ENCODE measurements at places on chromosomes 5 and 9.

- DNase-seq, result no peak
Measured at GRCh38 chr5:168137265-168137664, 154.2 kb upstream of the WWC1 start.

DNA sequence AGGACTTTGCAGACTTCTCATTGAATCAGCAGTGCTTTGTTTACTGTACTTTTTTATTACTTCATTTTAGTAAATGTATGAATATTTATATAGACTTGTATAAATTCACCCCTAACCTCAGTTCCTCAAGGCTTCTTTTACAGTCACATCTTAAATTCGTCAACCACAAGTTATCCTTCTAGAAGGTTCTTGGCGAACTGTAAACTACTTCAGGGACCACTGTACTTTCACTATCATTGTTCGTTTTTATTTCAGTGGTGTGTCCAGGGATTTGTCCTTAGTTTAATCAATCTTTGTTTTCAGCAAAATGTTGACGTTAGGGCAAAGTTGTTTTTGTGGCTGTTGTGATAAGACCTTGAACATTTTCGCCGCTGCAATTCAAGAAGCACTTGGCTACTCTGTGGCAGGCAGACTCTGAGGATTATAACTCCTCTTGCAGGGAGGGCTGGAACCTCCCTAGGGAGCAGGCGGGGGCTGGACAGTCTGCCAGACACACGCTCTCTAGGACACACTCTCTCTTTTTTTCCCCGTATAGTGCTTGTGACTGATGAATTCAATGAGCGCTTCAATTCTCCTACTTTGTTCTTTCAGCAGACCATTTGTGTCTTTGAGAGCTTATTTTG lies 252.8 kb downstream of the FBXL7 start:
- peak; percentile 52 for DNase-seq

DNA sequence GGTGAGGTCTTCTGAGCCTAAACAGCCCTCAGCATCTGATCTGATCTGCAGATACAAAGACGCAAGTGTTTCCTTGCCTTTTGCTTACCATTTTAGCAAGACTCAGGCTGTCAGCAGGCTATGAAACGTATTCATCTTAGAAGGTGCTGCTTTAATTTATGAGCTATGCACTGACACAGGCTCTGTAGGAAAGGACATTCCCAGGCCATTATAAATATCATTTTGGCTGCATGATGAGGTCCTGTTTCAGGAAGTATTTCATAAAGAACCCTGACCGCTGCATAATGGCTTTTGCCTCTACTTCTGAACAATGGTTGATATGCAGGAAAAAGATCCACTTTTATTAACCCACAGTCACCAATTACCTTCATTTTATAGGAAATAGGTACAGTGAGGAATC lies 98.4 kb upstream of the CAST start:
- DNase-seq, result no peak

- peak; percentile 84 for DNase-seq
Measured at GRCh38 chr9:129225815-129226214, 47.8 kb upstream of the IER5L start.

GRCh38 chr5:51449026-51449425 lies 65.8 kb downstream of the ISL1 start:
- no peak for DNase-seq

DNA sequence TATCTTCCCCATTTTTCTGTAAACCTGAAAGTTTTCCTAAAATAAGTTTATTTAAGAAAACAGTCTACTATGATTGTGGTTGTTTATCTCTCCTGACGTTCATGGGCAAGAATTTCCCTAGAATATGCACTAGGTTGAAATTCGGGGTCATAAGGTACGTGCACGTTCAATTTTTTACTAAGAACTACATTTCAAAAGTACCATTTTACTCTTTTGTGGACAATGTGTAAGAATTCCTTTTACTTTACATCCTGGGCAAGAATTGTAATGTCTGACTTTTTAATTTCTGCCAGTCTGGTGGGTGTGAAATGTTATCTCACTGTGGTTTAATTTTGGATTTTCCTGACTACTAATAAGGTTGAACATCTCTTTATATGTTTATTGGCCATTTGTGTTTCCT lies 12.4 kb downstream of the IL5 start:
- DNase-seq, result no peak

DNA sequence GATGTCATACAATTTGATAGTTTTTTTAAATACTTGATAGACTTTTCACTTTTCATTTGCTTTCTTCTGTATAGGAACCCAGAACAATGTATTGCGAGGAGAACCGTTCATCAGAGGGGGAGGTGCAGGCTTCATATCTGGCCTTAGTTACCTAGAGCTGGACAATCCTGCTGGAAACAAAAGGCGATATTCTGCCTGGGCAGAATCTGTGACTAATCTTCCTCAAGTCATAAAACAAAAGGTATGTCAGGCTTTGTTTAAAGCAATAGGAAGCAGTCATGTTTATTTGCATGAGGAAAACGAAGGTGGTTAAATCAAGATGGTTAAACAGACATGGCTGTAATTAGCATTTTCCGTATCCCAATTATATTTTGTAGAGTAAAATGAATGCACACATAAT lies 46.0 kb downstream of the C7 start:
- no peak for DNase-seq

DNA sequence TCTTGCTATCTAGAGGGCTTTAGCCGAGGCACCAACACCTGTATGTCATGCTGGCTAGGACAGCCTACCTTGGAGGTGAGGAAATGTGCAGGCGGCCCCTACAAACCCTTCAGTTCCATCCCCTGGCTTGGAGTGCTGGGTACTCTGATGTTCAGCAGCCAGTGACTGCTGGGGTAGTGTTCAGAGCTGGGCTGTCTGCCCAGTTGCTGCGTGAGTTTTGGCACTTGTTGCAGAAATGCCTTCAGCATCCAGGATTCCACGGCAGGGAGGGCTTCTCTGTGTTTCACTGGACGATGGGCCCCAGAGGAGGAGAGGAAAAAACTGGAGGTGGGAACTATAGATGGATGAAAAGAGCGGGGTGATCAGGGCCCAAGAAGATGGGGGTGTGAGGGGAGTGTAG lies 10.4 kb downstream of the SWI5 start:
- DNase-seq, result peak; percentile 36

DNA sequence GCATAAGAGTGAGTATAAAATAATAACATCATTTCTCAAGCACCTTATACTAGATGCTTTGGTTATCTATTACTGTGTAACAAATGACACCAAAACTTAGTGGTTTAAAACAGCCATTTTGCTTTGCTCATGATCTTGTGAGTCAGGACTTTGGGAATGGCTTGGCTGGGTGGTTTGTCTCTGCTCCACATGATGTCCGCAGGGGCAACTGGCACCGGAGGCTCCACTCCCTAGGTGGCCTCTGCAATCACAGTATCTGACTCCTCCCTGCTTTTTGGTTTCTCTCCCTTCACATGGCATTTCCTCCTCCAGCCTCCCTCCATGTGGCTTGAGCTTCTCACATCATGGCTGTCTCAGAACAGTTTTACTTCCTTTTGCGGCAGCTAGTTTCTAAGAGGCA lies 259.5 kb downstream of the GAS1 start:
- DNase-seq, result no peak

DNA sequence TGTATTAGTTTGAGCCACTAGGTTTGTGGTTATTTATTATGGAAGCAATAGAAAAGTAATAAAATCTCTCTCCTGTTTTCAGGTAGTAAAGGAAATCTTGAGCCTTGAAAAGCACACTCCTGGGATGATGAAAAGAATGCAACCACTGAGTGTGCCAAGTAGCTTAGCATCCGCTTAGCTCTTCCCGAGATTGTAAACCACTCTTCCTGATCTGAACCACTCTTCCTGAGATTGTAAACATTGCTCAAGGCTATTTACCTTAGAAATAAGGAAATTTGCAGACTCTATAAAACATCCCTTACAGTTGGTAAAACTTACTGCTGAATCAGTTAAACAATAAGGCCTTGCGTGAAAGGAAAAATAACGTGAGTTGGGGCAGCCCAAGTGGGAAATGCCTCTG lies 17.4 kb upstream of the IL33 start:
- DNase-seq, result no peak

DNA sequence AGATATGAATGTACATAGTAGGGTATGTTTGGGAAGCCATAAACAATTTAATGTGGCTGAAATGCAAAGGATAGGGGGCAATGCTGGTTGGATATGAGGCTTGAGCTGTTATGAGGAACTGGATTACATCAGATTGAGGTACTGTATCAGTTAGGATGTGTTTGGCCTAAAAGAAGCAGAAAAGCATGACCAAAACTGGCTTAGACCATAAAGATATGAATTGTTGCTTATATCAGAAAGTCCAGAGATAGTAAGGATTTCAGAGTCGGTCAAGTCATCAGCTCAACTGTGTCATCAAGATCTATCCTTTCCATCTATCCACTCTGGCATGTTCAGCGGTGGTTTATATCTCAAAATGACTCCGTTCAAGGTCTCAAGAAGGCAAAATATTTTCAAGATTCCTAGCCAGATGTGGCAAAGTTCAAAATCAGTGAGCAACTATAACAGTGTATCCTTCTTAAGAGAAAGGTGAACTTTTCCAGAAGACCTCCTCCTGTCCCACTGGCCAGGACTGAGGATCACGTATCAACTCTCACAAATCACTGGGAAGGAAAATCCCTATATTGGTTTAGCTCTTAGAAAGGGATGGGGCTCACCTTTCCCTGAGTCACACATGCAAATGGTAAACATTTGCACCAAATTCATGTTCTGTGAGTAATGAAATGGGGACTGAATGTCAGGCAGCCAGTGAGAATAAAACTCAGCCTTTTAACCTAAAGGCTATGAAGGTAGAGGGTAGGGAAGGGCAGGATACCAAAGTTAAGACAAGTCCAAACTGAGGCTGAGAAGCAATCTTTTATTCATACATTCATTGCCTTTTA lies 257.8 kb downstream of the TRIM32 start:
- no peak for DNase-seq

GRCh38 chr9:137679249-137679648 lies 60.4 kb downstream of the EHMT1 start:
- DNase-seq, result no peak

- no peak for DNase-seq
Measured at GRCh38 chr9:80605793-80606192, 1034.0 kb downstream of the TLE4 start.

DNA sequence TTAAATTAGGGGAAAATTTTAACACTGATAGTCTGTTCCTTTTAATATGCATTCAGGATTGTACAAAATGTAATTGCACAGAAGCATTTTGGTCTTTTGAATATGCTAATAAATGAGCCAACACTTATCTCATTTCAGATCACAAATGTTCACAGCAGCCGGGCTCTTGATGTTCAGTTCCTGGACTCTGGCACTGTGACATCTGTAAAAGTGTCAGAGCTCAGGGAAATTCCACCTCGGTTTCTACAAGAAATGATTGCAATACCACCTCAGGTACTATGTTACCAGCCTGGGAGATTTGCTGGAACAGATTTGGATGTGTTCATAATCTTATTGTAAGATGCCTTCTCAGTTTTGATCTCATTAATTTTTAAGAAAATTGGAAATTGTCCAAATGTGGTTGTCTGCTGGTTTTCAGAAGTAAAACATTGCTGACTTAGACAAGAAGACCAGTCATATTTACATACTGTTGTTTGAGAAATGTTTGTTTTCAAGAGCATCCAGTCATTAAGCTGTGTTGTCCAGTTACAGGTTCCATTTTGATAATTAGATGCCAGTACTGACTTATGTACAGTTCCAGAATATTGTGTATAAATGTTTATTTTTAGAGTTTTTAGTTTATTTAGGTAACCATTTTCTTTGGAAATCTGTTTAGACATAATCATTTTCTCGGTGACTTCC lies 23.0 kb upstream of the TMOD1 start:
- no peak for DNase-seq

DNA sequence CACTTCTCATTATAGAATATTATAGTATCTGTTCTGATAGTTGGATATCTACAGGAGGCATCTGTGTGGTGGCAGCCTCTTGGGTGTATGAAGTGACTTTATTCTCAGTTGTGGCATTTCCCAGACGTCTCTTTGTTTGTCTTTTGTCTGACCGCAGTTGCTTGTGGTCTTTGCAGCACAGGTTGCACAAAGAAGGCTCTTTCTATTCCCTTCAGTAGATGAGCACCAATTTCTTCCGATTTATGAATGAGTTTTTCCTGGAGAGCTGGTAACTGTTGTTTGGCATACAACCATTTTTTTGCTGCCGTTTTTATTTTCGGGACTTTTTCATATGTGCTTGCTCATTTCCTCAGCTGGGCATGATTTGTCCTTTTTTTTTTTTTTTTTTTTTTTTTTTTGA lies 56.4 kb upstream of the MYO10 start:
- DNase-seq, result no peak

GRCh38 chr5:61701877-61702602 lies 370.0 kb downstream of the ZSWIM6 start:
- DNase-seq, result peak; percentile 14

DNA sequence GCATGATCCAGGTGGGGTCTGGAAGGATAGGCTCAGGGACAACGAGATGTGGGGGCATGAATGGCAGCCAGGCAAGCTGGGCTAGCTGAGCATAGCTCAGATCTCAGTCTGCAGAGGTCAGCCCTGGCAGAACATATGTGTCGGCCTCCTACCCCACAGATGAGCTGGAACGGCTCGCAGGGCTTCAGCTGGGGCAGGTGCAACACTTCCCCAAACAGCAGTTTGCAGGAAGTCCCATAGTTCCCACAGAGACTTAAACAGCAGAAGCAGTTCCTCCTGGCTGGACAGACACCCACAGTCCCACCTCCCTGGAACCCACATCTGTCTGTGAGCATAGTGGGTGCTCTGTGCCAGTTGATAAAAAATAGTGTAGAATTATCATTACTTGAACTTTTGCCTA lies 404.6 kb downstream of the GADD45G start:
- no peak for DNase-seq

DNA sequence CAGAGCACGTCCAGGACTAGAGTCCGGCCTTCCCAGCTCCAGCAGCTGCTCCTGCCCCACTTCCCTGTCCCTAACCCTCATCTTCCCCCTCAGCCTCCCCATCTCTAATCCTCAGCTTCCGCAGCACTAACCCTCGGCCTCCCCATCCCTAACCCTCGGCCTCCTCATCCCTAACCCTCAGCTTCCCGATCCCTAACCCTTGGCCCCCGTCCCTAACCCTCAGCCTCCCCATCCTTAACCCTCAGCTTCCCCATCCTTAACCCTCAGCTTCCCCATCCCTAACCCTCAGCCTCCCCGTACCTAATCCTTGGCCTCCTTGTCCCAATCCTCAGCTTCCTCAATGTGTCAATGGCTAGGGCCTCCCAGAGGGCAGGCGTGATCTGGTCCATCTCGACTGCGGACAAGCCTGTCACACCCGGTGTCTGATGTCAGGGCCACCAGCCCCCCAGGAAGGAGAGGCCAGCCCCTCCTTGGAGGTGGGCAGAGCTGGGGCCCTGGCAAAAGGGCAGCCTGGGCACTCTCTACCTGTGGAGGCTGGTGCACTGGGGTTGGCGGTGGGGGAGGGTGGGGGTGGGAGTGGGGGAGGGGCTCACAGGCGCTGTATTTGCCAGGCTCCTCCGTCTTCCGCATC lies 1.4 kb downstream of the OBP2B start:
- DNase-seq, result no peak

GRCh38 chr5:73437101-73437776 lies 11.3 kb downstream of the FOXD1 start:
- DNase-seq, result peak; percentile 80

DNA sequence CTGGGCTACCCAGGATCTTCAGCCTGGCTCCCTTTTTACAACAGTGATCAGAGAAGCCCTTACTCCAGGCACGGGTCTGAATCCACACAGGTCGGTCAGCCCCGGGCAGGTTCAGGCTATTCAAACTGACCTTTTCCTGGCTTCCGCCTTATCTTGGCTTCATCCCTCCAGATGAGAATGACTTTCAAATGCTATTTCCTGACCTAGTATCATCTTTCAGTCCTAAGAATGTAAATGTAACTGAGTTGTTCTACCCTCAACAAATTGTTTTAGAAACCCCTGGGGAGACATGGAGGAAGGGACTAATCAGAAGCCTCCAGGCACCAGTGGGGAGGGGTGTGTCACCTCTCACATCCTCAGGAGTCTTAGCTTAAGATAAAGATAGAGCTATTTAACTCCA lies 213.2 kb downstream of the EPB41L4A start:
- DNase-seq, result no peak

Measured in AG10803 (cell line).